SHP77 treated with DMSO at 0.1 percent for 48 hours (cell line): ENCODE measurements at places on chromosomes 4 and X.

DNA sequence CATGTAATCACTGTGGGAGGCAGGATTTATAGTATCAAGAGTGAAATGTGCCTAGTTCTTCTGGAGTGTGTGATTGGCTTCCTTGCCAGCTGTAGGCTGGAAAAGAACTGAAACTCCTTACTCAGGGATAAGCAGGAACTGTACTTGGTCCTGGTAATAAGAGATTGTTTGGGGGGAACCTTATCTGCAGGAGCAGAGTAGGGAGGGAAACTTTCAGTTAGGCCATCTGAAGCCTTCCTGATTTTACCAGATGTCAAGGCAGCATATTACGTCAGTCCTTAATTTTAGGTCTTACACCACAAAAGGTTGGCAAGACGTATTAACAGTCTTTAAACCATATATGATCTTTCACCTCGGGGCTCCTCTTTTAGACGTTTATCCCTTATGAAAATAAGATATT lies 231.5 kb upstream of the FMR1 start:
- no peak for DNase-seq

- no peak for DNase-seq
Observed at GRCh38 chr4:140358281-140358680, 15.2 kb upstream of the SCOC start.

- DNase-seq: no peak
Observed at GRCh38 chr4:53645108-53645507, 53.8 kb upstream of the LNX1 start.

DNA sequence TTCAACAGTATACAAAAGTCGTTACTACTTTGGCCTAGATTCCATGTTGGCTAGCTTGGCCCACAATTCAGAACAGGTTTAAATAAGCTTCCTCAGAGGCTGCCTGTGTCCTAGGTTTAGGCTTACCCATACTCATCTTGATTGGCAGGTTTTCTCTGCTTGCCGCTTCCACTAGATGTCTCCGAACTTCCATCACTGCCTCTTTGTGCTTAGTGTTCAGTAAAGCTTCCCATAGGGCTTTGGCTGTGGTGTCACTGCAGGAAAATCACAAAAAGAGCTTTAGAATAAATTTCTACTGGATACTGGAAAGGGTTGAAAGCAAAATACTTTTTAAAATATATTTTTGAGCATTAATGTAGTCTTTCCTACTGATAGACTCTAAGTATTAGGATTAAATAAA lies 52.4 kb downstream of the SCFD2 start:
- DNase-seq: no peak

- DNase-seq: no peak
Observed at GRCh38 chr4:26885912-26886274, 25.3 kb downstream of the STIM2 start.

DNA sequence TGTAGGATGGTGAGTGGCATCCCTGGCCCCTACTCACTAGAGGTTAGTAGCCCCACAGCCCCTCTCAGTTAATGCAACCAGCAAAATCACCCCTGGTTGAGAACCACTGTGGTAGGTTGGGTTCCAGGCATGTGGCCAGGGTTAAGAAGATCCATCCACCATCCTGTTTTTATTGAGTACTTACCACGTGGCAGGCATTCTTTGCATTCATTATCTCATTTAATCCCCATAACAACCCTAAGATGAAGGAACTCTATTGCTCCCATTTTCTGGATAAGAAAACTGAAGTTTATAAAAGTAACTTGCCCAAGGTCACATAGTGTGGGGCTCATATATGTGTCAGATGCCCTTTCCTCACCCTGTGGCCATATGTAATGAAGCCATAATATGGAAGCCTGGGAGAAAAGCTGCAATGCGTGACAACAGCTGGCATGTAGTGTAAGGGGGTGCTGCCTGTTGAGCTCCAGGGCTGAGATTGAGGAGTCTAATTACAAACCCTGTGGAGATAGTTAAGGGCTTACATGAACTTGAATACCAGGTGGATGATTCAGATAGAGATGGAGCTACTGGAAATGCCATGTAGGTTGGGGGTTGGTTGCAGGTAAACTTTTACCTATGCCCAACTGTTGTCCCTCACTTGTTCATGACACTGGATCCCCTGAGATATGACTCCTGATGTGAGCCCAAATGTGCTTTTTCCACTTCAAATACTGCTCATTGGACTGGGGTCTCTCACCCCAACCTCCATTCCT lies 100.2 kb upstream of the PGRMC2 start:
- no peak for DNase-seq

GRCh38 chrX:120429776-120430540 lies 39.1 kb downstream of the LAMP2 start:
- DNase-seq: no peak

DNA sequence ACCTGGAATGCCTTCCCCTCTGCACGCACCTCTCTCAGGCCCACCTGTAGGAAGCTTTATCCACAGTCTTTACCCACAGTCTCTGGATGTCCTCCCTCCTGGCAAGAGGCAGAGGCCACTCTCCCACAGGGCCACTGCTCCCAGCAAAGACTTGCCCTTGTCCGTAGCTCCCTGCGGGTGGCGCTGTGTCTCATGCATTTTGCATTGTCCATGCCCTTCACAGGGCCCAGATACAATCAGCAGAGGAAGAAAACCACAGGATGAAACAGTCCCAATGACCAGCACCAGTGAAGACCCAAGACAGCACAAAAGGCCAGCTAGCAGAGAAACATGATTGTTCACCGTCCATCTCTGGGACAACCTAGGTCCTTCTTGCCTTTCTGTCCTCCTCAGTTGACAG lies 2.1 kb upstream of the NSG1 start:
- no peak for DNase-seq

GRCh38 chr4:123896446-123897071 lies 500.0 kb downstream of the SPRY1 start:
- no peak for DNase-seq

GRCh38 chr4:129085472-129085871 lies 7.9 kb downstream of the SCLT1 start:
- DNase-seq: no peak

DNA sequence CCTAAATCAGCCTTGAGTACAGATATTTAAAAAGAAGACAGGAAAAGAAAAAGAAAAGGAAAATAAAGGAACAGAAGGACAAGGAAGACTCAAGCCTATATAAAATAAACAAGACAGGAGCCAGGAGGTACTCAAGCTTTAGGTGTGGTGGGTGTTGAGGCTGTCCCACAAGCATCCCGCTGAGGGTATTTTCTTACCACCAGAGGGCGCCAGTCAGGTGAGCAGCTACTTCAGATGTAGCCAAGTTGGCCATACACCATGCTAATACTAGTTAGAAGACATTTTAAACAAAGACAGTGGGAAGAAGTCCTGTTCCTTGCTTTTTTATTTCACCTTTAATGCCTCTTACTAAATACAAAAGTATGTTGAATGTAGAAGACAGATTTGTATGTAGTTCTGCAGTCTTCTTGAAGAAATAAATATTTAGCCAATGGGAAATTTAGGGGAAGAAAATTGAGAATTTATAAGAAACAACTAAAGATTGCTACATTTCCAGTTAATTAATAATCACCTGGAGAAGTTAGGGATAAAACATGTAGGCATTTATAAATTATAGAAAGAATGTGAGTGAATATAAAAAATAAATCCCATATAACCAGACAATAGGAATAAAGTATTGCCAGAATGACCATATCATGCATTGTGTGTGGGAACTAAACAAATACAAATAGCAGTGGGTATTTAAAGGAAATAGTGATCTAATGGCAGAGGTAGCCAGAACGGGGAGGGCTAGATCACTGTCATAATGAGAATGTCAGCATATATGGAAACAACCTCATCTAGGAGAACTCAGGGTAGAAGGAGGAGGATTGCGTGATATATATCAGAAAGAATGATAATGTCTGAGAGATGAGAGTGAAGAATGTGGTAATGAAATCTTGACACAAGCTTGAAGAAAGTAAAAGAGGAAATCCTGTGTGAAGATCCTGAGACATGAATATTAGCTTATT lies 71.0 kb downstream of the MTHFD2L start:
- DNase-seq: no peak

GRCh38 chr4:78150543-78150864 lies 93.4 kb downstream of the FRAS1 start:
- DNase-seq: no peak

DNA sequence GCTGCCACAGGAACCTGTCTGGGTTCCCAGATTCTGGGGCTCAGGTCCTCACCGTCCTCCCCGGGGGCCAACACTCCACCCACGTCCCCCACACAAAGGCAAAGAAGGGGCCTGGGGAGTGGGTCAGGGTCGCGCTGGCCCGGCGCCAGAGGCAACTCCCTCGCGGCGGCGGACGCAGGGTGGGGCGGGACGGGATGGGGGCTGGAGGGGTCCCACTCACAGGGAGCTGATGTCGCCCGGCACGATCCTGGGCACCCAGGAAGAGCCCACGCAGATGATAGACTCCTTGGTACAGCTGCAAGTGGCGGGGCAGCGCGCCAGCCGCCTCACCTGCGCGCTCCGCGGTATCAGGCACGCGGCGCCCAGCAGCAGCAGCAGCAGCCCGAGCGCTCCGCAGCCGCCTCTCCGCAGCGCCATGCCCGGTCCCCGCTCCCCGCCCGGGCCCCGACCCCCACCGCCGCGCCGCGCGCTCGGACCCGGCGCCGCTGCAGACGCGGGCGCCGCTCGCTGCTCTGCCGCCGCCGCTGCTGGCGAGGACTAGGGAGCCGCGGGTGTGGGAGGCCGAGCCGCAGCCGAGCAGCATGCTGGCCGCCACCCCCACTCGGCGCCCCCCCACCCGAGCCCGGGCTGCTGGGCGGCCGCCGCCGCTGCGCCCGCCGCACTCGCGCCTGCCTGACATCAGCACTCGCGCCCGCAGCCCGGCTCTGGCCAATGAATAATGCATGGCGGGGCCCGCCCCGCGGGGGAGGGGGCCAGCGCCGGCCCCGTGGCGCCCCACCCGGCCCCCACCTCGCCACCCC lies at the start of gene LGI2:
Gene LGI2 (minus strand): TSS at position 670 of the 800 bp plus-strand sequence. CDS start 253 bp downstream, at position 417.
- no peak for DNase-seq

- no peak for DNase-seq
Observed at GRCh38 chr4:185945906-185946305, 123.0 kb upstream of the TLR3 start.

GRCh38 chrX:77595848-77596247 lies 148.7 kb downstream of the FGF16 start:
- DNase-seq: no peak

DNA sequence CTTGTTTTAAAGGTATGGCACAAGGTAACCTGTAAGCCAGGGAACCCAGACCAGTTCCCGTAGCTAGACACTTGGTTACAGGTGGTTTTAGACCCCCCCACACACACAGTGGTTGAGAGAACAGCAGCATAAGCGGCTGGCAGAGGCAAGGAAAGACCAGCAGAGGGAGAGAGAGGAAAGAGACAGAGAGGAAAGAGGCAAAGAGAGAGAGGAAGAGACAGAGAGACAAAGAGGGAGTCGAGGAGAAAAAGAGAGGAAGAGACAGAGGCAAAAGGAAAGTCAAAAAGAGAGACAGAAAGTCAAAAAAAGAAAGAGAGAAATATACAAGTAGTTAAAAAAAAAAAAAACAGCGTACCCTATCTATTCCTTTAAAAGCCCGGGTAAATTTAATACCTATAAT lies 19.5 kb upstream of the PCSK1N start:
- DNase-seq: no peak

DNA sequence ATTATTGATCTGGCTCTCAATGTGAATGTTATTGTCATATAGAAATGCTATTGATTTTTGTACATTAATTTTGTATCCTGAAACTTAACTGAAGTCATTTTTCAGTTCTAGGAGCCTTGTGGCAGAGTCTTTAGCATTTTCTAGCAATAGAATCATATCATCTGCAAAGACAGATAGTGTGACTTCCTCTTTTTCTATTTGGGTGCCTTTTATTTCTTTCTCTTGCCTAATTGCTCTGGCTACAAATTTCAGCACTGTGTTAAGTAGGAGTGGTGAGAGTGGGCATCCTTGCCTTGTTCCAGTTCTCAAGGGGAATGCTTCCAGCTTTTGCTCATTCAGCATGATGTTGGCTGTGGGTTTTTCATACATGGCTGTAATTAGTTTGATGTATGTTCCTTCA lies 102.7 kb downstream of the SH3BGRL start:
- DNase-seq: no peak

GRCh38 chr4:17400686-17401085 lies 111.2 kb downstream of the QDPR start:
- DNase-seq: no peak

DNA sequence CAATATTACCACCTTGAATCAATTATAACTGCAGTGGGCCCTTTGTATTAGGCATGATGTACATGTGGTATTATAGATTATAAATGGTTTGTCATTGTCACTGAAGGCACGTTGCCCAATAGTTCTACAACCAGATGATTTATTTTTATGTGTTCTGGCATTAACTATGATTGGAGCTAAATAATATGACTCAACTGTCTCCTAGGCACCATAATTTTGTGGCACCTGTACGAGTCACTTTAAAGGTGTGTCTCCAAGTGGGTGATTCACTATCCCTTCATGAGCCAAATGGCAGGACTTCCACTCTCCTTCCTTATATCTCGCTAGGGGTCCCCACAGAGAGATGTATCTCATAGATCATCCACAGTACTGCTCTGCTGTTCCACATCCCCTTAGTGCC lies 6.1 kb upstream of the SMPX start:
- DNase-seq: no peak

- no peak for DNase-seq
Observed at GRCh38 chr4:106312997-106313522, 2.9 kb downstream of the TBCK start.

DNA sequence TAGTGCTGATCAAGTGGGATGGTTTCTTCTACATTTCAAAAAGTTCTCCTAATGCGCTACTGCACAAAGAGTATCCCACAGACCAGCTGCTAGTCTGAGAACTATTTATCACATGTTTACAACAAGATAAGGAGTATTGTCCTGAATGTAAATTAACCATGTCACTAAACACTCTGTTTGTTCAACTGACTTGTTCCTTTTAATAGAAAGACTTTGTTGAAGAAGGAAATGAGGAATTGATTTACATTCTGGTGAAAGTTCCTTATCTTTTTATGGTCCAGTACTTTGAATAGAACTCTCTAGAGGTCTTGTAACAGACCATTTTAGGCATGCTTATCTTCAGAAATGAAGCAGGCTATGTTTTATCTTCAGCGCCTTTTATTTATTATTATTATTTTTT lies 67.3 kb upstream of the IL13RA1 start:
- DNase-seq: no peak

- no peak for DNase-seq
Observed at GRCh38 chr4:182190306-182190705, 52.9 kb upstream of the TENM3 start.

GRCh38 chrX:104712515-104712914 lies 146.5 kb downstream of the IL1RAPL2 start:
- DNase-seq: no peak

GRCh38 chr4:70915036-70915815 lies 13.1 kb downstream of the MOB1B start:
- DNase-seq: no peak

GRCh38 chr4:122764071-122764820 lies 31.7 kb downstream of the BBS12 start:
- DNase-seq: no peak

GRCh38 chr4:122606364-122607043 lies 14.4 kb downstream of the IL21 start:
- no peak for DNase-seq

DNA sequence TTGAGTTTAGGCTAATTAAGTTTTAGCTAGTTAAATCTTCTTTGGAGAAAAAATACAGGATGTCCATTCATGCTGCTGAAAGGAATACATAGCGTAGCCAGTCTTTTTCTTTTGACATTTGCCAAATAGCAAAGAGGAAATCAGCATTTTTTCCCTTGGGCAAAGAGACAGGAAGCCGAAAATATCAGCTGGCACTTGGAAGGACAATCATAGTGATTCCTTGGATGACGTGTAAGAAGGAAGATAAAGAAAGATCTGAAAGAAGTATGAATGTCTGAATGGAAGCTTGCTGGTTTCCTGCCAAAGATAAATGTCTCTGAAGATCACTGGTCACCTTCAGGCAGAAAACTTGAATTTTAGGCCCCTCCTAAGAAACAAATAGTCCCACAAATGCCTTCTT lies 44.2 kb downstream of the SLITRK2 start:
- no peak for DNase-seq
